Psoas muscle (tissue), 8 donors: ENCODE measurements at places on chromosomes 1 and 21.
A peak's percentile ranks its signal among the peaks of the same experiment; 100 is the strongest.

- DNase-seq: no peak
These were observed 36.4 kb upstream of the TARBP1 start for GRCh38 chr1:234515411-234515810.

GRCh38 chr1:185803241-185803640 is 69.0 kb downstream of the HMCN1 start:
- DNase-seq: no peak

GRCh38 chr1:245566952-245567351 is 412.2 kb downstream of the KIF26B start:
- no peak for DNase-seq

- no peak for DNase-seq
These were observed 86.4 kb downstream of the BRINP2 start for GRCh38 chr1:177257128-177257527.

DNA sequence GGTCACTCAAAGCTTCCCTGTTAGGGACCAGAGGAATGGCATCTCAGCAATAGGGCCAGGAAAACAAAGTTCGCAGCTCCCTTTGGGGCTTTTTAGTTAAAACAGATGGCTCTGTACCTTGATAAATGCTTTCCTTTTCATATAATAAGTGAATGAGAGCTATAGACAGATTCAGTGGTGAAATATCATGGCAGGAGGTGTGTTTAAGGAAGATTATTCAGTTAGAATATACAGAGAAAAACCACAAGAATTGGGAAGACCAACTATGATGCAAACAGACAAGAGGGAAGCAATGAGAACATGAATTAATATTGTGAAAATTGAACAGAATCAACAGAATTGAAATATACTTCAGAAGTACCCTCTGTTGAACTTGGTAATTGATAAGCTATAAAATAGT is 379.4 kb downstream of the PLPP3 start:
- no peak for DNase-seq

DNA sequence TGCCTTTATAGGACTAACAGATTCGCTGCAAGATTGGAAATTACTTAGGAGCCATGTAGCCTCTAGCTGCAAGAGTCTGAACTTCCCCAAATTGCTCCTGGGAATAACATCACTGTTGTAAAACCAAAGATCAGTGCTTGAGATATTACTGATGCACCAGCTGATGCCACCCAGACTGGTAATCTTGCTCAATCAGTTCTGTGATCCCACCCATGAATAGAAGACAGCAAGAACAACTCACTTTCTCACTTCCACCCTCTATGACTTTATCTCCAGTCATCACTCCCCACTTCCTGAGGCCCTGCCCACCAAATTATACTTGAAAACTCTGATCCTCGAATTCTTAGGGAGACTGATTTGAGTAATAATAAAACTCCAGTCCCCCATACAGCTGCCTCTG is 1011.1 kb downstream of the PLA2G4A start:
- DNase-seq: no peak

DNA sequence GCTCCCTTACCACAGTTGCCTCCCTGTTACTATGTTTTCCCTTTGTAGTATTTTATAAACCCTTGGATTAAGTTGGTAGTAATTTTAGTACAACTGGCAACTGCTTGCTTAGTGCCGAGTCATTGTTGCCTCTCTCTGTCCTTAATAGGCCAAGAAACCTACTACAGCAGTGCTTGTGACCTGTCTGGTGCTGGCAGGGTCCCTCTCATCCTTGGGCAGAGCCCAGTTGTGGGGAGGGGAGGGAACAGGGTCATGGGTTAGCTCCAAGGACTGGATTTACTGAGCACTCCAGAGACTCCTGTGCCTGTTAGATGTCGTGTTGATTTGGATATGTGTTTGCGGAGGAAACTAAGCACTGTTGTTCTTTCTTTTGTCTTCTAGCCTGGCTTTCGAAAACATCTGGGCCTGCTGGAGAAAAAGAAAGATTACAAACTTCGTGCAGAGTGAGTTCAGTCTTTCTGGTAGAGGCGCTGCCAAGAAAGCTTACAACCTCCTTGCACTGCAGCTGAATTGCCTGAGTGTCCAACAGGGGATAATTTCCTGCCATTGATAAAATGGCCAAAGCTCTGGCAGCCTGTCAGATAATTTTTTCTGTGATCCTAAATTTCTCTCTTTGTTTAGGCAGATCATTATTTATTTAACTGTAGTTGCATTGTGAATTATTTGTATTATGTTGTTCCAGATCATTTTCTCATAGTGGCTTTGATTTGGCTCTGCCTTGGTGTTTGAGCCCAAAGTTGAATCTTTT is 3.6 kb downstream of the UTP11 start:
- DNase-seq: peak; percentile 92

GRCh38 chr1:111346089-111346885 is 55.6 kb downstream of the CHIA start:
- DNase-seq: peak; percentile 87

GRCh38 chr1:89064632-89065031 is 376 bp downstream of the GBP1 start:
- DNase-seq: no peak

DNA sequence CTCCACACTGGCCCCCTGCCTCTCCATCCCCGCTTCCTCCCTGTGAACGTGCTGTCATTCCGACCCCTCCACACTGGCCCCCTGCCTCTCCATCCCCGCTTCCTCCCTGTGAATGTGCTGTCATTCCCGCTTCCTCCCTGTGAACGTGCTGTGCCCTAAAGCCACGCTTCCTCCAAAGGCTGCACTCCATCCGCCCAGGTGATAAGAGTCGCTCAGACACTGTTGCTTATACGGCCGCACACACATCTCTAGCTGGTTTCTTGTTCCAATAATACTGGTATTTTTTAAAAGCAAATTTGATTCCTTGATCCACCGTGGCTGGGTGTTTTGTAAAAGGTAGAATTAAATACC is 39.3 kb upstream of the TSPEAR start:
- no peak for DNase-seq

DNA sequence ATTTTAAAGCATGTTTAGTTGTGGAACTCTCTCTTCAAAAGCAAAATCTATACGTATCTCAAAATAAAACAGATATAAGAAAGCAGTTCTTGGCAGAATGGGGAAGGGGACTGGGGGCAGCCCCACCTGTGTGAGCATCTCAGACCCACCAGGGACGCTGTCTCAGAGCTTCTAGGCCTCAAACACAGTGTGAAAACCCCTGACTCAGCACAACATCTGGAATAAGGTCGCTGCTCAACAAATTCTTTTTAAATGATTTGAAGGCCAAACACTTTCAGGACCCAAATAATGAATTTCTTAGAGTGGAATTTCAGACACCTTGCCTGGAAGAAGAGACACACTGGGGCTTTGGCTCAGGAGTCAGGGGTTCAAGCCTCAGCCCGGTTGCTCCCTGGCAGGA is 27.1 kb upstream of the GRHL3 start:
- DNase-seq: no peak

DNA sequence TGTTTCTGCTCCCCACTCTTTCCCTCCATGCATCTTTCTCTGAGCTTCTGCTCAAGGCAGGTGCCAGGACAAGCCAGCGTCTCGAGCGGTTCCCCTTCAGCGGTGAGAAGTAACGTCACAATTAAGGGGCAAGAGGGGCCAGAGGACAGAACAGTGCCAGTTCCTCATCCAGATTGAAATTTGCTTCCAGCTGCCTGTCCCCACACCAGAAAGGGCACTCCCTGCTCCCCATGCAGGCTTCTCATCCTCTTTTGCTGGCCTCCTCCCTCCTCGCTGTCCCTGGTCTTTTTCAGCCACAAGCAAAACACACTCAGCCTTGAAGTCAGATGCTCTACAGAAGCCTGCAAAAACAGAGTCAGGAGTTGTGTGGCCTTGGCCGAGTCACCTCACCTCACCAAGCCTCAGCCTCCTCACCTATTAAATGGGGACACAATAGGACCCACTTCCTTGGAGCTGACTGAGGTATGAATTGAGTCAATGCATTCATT is 35.0 kb upstream of the ECE1 start:
- no peak for DNase-seq
